GM04504 (cell line): ENCODE measurements at places on chromosomes 3 and 15.

GRCh38 chr3:107794664-107795443, 272.1 kb downstream of the BBX start:
- DNase-seq = no peak

GRCh38 chr3:31546162-31546561, 13.4 kb downstream of the STT3B start:
- DNase-seq = no peak

- no peak for DNase-seq
Measured at GRCh38 chr15:90064911-90065681, 37.2 kb downstream of the IDH2 start.

GRCh38 chr15:70493376-70493775, 270.0 kb downstream of the UACA start:
- no peak for DNase-seq

DNA sequence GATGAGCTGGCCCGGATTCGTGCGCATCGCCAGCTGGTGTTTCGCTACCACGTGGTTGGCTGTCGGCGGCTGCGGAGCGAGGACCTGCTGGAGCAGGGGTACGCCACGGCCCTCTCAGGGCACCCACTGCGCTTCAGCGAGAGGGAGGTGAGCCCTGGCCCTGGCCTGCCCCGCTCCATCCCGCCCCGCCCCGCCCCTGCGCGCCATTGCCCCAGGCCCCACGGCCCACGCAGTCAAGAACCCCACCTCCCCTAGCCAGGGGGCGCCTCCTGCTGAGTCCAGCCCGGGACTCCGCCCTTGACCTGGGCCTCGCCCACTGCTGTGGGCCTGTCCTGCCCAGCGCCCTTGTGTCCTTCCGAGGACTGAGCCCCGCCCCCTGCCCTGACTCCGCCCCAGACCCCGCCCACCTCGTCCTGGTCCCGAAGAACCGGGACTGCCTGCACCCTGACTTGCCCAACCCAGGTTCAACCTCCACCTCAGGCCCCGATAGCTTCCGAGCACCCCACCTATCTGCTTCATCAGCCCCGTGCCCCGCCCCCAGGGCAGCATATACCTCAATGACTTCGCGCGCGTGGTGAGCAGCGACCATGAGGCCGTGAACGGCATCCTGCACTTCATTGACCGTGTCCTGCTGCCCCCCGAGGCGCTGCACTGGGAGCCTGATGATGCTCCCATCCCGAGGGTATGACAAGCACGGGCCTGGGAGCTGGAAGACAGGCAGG, 14.8 kb downstream of the NT5DC2 start:
- no peak for DNase-seq

GRCh38 chr3:119019767-119020518, 14.7 kb downstream of the IGSF11 start:
- DNase-seq = no peak

- no peak for DNase-seq
Measured at GRCh38 chr15:68696414-68697363, 117.9 kb downstream of the CORO2B start.

DNA sequence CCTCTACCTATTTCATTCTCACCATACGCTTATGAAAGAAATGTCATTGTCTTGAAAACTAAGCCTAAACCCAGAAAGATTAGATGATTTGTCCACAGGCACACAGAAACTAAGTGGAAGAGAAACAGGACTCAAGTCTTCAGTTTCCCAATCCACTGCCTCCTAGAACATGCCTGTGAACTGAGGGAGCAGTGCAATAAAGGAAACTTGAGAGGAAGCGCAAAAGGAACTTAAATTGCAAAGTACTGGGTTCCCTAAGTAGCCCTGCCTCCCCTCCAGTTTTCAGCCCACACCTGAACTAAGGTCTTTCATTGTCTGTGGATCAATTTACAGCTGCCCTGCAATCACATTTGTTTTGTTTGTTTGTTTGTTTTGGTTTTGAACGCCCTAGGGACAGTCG, 56.7 kb upstream of the TSEN2 start:
- DNase-seq = no peak

- DNase-seq = no peak
Measured at GRCh38 chr15:74802290-74802689, 10.3 kb upstream of the LMAN1L start.

- DNase-seq = no peak
Measured at GRCh38 chr15:92883876-92884435, 16.2 kb upstream of the CHD2 start.

GRCh38 chr3:138861798-138862197, 27.1 kb upstream of the PIK3CB start:
- DNase-seq = no peak

GRCh38 chr3:115761927-115762305, 138.6 kb downstream of the GAP43 start:
- no peak for DNase-seq

DNA sequence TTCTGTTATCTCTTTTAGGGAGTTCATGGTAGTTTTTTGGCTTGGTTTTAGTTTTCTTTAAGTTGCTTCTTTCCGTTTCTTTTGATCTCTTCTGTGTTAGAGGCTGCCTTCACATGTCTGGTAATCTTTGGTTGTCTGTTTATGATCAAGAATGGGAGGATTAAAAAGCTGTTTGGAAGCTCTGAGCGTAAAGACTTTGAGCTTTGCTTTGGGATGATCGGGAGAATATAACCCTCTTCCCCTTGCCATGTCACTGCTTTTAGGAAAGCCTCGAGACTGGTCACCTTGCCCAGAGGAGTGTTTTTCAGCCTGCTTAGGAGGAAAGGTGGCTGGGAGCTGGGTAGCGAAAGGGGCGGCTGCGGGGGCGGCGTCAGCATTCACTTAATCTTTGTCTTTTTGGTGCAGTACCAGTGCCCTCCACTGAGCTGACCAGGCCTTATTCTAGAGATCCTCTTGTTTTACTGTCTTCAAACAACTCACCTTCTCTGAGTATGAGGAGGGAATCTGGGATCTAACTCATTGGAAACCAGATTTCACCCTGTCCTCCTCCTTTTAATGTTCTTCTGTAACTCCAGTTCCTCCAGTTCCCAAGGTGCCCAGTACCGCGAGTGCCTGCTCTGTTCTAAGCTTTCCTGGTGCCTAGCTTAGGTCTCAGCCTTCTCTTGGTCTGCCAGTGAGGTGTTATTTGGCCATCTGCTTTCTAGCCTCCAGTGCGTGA, 15.5 kb downstream of the TATDN2 start:
- no peak for DNase-seq

DNA sequence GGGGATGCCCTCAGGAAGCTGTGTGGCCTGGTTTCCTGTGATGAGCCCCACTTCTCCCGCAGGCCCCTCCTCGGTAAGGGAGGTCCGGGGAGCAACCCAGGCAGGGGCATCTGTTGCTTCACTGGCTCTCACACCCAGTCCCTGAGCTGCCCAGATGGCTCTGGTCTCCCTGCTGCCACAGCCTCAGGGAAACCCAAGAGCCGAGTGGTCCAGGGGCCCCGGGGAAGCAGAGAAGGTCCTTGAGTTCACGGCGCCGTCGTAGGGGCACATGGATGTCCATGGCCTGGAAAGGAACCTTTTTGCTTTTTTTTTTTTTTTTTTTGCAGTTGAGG, 13.3 kb upstream of the LRRC15 start:
- no peak for DNase-seq

DNA sequence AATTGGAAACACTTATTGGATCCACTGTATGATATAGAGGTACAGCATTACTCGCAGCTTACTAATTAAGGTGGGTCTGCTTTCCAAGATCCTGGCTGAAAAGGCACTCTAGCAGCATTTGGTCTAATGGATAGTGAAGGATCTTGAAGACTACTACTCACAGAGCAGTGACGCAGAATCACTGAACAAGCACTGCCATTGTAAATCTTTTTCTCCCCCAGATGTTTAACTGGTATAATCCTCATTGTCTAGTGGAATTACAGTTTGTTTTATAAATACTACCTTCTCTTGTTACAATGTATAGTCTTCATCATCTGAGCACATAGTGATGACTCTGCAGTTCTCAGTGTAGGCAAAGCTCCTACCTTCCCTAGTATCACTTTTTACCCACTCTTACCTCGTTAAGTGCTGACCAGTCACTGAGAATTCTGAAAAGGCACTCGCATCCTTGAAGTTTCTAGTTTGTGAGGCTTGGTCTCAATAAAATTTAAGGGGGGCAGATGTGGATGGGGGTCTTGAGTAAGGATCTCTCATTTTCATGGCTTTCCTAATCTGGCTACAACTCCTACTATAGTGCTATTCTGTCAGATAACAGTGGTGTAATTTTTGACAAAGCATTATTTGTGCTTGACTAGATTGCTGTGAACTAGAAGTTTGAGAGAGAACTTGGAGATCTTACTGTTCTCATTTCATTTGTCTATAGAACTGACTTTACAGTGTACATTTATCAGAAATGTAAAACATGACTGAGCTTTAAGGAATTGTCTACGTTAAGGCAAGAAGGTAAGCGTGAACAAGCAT, 23.2 kb downstream of the MAPK6 start:
- no peak for DNase-seq

GRCh38 chr15:72998226-72998625, 54.0 kb upstream of the NEO1 start:
- no peak for DNase-seq

DNA sequence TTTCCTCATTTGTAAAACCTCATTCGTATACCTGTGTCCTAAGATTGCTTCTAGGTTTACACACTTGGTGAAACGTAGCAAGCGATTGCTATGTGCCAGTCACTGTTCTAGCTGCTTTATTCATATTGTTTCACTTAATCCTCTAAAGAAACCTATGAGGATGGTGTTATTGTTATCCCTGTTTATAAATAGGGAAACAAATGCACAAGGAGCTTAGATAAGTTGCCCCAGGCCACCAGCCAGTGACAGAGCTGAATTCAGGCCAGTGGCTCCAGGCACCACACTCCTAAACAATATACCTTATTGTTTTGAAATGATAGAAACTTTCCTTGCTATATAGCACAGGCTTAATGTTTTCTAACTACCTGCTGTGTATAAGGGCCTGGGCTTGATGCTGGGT, 44.0 kb downstream of the LPP start:
- no peak for DNase-seq

GRCh38 chr3:41198526-41198925, 779 bp upstream of the CTNNB1 start:
- DNase-seq = no peak

DNA sequence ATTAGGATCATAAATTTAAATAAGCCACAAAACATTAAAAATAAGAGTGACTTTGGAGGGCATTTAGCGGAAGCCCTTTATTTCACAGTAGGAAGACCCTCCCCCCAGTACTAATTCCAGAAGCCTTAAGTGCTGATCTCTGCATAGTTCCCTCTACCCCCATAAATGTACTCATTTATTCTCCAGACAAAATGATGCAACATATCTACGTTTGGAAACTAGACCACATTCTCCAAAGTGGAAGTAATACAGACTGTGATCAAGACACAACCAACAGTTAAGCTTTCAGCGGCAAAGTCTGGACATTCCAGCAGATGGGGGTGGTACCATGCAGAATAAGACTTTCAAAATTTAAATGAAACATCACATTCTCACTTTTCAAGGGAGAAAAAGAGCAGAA, 44.8 kb upstream of the RPS17 start:
- DNase-seq = no peak

DNA sequence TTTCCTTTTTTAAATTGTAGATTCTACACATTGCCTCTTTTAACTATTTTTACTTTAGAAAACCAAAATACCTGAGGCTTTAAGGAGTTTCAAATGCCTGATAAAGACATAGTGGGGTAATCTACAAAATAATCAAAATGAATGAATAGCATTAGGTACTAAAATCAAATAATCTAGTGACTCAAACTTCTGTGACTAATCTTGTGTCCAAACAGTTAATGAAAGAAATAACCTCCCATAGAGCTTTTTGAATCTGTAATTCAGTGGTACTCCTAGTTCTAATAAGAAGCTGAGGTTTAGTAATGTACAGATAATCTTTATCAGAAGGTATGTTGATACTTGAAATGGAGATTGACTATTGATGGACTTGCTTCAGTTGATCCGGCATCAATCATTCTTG, 53.0 kb downstream of the DTWD1 start:
- DNase-seq = no peak

DNA sequence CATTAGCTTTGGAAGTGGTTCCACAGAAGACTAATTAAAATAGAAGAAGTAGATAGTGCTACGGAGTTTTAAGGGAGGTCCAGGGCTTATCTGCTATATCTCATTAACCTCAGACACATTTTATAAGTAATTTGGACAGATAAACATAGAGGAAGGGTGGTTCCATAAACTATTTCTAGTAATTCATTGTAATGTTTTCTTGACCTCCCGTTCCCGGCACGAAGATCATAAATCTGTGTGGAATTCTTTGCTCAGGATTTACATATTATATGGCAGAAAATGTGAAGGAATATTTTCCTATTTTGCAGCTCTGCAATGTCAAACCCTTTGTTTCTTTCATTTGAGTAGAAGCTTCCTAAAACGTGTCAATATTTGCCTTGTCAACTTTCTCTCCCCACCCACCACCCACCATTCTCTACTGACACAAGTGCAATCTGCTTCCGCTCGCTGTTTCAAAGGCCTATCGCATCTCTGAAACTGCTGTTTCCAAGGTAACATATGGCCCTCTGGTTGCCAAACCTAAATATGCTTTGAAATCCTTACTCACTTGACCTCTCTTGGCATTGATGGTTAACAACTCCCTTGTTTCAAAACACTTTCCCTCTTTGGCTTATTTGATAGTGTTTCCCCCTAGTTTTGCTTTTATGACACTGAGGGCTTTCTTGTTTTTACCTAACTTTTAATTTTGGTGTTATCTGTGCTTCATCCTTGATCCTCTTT, 21.4 kb upstream of the PLSCR5 start:
- no peak for DNase-seq

DNA sequence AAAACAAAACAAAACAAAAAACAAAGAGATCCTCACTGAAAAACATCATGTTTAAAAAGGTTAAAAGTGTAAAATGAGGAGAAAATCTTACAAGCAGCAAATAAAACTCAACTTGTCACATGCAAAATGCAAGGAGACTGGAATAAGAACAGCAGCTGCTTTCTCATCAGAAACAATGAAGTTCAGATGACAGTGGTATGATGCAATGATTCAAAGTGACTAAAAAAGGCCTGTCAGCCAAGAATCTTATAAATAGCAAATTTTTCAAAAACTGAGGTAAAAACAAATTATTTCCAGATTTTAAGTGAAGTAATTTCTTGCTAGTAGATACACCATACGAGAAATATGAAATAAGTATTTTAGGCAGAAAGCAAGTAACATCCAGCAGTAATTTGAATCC, 68.6 kb upstream of the EPHA3 start:
- no peak for DNase-seq

DNA sequence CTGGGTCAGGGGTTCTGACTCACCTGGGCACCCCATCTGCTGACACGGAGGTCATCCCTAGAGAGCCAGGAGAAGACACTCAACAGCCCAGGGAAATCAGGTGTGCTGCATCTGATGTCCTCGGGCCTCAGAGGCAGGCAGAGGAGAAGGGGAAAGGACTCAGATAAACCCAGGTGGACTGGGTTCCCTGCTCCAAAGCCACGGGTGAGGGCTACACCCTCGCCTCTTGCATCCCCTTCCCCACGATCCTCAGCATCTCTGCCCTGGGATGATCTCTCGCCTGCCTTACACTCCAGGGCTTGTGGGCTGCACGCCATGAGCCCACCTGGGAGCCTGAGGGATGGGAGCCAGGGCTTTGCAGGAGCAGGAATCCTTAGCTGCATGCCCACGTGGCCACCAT, 8.2 kb upstream of the DUSP7 start:
- DNase-seq = no peak
